Stimulated activated CD4-positive, alpha-beta T cell treated with anti-CD3 and anti-CD28 coated beads, Interleukin-2, amount 100 ng/mL, for 24 hours (primary cell): ENCODE measurements at places on chromosomes 5 and 9.

- DNase-seq = no peak
Measured at GRCh38 chr9:136247947-136248637, 2.5 kb upstream of the QSOX2 start.

GRCh38 chr5:139895647-139896046 lies 100.0 kb downstream of the PSD2 start:
- DNase-seq = no peak

GRCh38 chr5:178196986-178197385 lies 7.3 kb upstream of the HNRNPAB start:
- DNase-seq = no peak

- peak; percentile 66 for DNase-seq
Measured at GRCh38 chr5:98769210-98769958, 4.1 kb upstream of the RGMB start.

- DNase-seq = no peak
Measured at GRCh38 chr5:53777864-53778618, 217.6 kb downstream of the NDUFS4 start.
